Hematopoietic multipotent progenitor cell treated with erythropoietin and hydrocortisone succinate and interleukin-3 and kit ligand, for 15 days (in vitro differentiated cells): ENCODE measurements at places on chromosomes 2 and 18.

DNA sequence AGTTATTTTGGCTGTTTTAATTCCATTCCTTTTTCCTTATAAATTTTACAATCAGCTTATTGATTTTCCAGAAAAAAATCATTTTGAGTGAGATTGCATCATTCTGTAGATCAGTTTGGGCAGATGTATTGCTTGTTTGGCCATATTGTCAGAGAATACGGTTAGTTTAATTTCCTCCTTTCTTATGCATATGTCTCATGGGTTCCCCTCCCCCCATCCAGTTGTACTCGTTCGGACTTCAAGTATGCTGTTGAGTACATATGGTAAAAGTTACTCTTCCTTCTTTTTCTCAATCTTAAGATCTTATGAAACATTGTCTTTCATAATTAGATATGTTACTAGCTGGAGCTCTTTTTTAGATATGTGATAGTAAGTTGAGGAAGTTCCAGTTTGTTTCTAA is 131.2 kb upstream of the TTC27 start:
- DNase-seq: no peak

DNA sequence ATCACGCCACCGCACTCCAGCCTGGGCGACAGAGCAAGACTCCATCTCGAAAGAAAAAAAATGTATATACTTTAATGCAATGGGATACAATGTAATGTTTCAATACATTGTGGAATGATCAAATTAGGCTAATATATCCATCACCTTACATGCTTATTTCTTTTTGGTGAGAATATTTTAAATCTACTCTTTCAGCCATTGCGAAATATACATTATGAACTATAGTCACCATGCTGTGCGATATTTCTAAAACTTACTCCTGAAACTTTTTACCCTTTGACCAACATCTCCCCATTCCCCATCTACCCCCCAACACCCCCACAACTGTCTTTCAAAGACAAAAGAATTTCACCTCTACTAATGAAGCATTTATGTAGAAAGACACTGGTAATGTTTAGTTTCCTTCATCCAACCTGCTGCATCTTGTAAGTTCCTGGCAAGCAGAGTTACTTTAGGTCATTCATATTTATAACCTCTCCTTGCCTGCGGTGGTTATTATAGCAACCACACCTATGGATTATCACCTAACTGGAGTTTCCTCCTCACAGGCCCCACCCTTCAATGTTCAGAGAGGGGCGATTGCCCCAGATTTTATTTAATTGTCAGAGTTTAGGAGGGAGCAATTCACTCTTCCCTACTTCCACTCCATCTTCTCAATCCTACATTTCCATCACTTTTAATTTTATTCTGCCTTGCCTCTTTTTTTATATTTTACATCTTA is 1.2 kb upstream of the ME2 start:
- no peak for DNase-seq

DNA sequence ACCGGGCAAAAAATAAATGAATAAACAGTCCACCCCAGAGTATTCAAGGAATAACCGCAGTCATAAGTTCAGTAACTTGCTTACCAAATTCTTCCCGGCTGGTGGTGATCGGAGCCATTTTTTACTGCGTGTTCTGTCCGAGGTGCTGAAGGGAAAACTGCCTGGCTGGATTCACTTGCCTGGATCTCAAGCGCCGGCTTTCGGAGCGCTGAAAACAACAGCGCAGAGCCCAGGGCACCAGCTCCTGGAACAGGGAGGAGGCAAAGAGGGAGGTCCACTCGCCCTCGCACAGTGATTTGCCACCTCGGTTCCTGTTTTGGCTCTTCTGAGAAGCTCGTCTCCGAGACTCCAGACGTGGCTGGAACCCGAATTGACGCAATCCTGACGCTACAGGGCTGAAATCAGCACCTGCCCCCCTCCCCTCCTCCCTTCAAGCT is at the start of gene SYT4:
Gene SYT4, minus strand, starts transcription at position 327 of the 437 bp plus-strand sequence. Its CDS starts 209 bp downstream, at position 118.
- no peak for DNase-seq

- DNase-seq: no peak
Observed at GRCh38 chr2:210782222-210782621, 225.8 kb downstream of the CPS1 start.

DNA sequence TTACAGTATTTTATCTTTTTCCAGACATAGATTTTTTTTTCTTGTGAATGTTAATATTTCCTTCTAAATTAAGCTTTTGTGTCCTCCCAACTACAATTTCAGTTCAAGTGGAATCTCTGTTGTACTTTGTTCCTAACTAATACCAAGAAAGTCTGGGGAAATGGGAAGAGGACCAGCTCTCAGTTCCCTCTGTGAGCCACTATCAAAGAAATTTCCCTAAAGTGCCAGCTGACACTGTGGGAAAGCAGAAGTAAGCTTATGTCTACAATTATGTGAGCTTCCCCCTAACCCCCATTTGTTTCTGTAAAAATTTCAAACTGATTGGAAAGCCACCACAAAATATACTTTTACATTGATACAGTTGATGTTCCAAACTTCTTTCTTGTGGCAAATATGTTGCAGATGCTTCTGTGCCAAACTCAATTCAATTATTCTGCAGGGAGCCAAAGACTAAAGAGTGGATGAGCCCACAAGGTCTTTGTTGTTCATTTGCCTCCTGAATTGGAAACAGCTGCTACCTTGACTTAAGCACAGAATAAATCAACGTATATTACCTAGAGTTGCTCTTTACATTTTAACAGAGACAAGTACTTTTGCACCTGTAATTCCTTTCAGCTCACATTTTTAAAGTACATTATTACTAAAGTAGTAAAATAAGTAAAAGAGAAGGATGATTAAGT is 306.6 kb downstream of the PTH2R start:
- no peak for DNase-seq

GRCh38 chr2:86336675-86337243 is 667 bp downstream of the REEP1 start:
- DNase-seq: no peak

DNA sequence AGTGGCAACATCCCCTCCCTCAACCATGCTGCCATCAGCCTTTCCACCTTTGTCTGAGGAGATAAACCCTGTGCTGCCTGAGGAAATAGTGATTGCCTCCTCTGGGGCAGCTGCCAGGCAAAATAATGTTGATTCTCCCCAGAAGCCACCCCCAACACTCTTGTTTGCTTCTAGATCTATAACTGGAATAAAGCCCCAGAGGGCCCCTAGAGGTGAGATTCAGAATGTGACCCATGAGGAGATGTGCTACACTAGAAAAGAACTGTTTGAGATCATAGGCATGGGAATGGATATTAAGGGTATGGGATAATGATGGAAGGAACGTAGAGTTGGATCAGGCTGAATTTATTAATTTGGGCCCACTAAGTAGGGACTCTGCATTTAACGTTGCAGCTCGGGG is 116.3 kb upstream of the RMP24 start:
- no peak for DNase-seq

DNA sequence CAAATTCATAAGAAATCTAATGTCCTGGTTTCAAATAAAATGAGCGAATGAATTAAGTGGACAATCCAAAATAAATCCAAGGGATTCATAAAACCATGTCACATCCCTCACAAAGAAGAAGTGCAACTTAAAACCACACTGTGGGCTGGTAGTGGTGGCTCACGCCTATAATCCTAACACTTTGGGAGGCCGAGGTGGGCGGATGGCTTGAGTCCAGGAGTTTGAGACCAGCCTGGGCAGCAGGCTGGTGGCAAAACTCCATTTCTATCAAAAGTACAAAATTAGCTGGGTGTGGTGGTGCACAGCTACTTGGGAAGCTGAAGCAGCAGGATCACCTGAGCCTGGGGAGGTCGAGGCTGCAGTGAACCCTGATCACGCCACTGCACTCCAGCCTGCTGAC is 25.4 kb downstream of the FAM98A start:
- no peak for DNase-seq

GRCh38 chr2:120731175-120731574 is 4.5 kb upstream of the GLI2 start:
- DNase-seq: no peak

DNA sequence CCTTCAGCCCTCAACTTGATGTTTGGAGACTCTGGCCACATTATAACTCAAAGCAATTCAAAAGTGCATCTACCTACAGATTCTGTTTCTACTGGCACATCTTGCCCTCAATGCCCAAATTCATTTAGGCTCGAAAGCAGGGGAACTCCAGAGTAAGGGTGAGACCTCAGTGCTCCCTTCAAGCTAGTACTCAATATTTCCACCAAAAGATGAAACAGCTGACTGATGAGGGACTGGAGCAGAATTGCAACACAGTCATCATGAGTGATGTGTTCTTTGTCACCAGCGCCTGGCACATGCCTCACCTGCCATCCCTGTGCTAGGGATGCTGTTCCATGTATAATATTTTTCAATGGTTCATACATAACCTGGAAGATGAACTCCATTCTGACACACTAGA is 247.3 kb downstream of the DSEL start:
- DNase-seq: no peak

DNA sequence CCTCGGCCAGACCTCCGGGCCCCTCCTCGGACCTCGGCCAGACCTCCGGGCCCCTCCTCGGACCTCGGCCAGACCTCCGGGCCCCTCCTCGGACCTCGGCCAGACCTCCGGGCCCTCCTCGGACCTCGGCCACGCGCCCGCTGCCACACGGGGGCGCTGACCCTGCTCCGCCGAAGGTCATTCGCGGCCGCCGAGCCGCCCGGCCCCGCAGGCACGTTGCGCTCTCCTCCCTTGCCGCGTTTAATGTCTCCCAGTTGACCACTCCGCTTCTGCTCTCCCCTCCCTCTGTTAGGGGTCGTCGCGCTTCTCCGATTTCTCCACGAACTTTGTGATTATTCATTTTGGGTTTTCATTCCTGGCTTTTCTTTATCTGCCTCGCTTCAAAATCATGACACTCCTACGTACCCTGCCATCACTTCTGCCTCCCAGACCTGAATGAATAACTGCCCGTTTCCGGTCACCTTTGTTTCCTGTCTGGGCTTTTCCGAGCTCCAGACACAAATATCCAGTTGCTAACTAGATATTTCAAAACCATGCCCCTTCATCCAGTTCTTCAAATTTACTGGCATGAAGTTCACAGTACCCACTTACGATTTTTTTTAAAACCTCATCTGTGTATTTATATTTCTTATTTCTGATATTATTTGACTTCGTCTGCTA is 14.8 kb upstream of the COLEC12 start:
- DNase-seq: no peak

GRCh38 chr2:20487392-20488174 is 40.7 kb downstream of the RHOB start:
- DNase-seq: no peak

- DNase-seq: no peak
Observed at GRCh38 chr2:226707499-226707898, 92.1 kb downstream of the IRS1 start.

- DNase-seq: no peak
Observed at GRCh38 chr2:218982586-218983262, 2.3 kb downstream of the FEV start.

DNA sequence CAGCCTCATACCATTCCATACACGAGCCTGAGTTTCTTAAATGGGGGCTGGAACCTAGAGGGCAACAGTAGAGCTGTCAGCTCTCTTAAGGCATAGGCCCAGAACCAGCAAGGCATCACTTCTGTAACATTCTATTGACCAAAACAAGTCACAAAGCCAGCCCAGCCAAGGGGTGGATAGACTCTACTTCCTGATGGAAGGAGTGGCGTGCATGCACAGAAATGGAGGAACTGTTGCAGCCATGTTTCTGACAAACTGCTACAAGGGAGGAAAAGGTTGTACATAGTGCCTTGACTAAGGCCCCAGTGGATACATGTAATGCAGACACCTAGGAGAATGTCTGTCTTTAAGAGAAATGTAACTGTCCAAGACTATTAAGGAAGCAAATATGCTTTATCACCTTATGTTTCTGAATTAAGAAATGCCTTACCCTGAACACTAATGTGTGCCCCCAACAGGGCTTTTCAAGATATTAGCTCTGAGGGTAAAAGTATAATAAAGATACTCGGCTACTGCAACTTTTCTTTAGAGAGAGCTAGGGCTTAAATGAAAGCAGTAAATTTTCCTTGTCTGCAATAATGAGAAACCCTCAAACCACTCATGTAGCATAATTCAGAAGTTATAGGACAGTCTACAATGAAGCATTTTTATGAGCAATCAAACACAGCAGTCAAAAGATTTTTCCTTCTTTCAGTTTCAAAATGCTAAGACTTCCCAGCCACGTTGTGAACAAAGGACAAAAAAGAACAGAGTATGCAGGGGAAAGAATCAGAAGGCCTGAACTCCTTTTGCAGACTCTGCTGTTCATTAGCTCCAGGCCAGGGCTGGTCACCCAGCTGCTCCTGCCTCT is 35.1 kb upstream of the CDC42EP3 start:
- no peak for DNase-seq

DNA sequence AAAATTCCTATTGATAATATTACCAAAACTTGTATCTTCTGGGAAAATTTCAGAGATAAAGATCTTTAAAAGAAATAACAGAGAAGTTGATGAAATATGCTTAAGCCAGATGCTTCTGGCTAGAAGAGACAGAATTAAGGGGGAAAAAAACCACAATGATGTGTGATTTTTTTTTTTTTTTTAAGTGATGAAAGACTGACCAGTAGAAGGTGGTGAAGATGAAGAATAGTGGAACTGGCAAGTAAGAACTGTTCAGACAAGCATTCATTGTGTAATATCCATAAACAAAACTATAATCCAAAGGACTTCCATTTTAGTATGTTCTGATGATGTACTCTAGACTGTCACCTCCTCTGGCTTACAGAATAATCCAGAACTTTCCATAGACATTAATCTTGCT is 89.8 kb downstream of the INO80D start:
- DNase-seq: no peak

GRCh38 chr2:156116113-156116512 is 216.4 kb downstream of the NR4A2 start:
- DNase-seq: no peak

GRCh38 chr2:193153576-193153975 is 958.8 kb upstream of the TMEFF2 start:
- DNase-seq: no peak

DNA sequence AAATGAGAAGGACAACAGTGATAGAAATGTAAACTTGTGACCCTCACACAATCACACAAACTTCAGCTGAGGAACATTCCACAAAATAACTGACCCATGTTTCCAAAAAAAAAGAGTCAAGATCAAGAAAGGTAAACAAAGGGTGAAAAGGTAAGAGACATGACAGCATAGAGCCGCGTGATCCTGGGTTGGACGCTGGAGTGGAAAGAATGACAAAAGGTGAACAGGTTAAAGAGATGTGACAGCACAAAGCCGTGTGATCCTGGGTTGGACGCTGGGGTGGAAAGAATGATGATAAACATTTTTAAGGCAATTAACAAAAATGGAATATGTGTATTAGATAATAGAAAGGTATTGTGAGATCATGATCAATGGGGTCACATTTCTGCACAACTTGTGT is 110.3 kb downstream of the SNTG2 start:
- DNase-seq: no peak

DNA sequence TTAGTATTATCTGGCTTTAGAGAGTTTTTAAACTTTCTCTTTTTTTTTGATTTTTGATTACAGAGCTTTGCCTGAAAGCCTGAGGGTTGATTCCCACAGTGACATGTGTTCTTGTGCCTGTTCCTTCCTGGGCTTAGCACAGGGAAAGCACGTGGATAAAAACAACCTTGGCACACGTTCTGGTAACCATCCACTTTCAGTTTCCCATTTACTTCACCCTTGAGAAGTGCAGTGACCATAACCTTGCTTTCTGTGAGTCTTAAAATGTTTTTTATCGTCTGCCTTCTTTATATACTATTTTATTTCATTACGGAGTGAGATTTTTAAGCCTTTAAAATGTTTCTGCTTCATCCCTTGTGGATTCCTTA is 11.5 kb downstream of the CD226 start:
- DNase-seq: no peak

- no peak for DNase-seq
Observed at GRCh38 chr2:50241282-50241681, 790.6 kb downstream of the NRXN1 start.

GRCh38 chr18:45458033-45458432 is 157.2 kb upstream of the SLC14A2 start:
- no peak for DNase-seq

- no peak for DNase-seq
Observed at GRCh38 chr2:170434900-170435621, 257.1 kb downstream of the MYO3B start.
